ENCODE measurements at places on chromosomes 12 and 14. TPM values are rescaled to one million over a fixed set of nuclear protein-coding genes. Genes with fewer than 3 reads are reported as not detected.

PKP2 gene
- 6.4 TPM for total RNA-seq

CIROP gene
- total RNA-seq = not detected

INSM2 gene
- total RNA-seq = 0.25 TPM

EIF2B1 gene
- total RNA-seq = 31.2 TPM

NOXRED1 gene
- 0.25 TPM for total RNA-seq

PLEKHH1 gene
- total RNA-seq = 6.9 TPM

KRT75 gene
- not detected for total RNA-seq

PGF gene
- total RNA-seq = 1.7 TPM

GLS2 gene
- total RNA-seq = 4.2 TPM

Measured in temporal lobe (tissue), 4 donors.